ENCODE measurements at places on chromosomes 3 and 15. TPM values are rescaled to one million over a fixed set of nuclear protein-coding genes. Genes with fewer than 3 reads are reported as not detected.

- H3K36me3 ChIP-seq: peaks cover 7% of the 10 kb centered on the region
- H3K4me3 ChIP-seq: no peak overlapping the region
- DNase-seq: no peak
- no peaks in the 10 kb centered on the region for H3K27me3 ChIP-seq
Observed at GRCh38 chr3:56864090-56864489, 62.3 kb upstream of the ARHGEF3 start.

DNA sequence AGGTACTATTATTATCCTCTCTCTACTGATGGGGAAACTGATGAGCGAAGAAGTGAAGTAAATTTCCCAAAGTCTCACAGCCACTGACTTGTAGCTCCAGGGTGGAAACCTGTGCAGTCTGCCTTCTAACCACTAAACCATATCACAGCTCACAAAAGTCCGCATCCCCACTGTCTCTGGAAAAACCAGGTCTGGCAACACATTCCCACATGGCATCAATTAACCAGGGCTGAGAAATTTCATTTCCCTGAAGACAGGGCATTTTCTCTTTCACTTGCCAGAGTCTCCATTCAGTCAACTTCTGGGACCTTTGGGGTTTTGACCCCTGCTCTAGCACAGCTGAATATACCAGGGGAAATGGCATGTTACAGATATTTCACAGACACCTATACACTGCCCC, 26.5 kb downstream of the FBXO40 start:
- DNase-seq: no peak
- H3K27me3 ChIP-seq: peaks cover 6% of the 10 kb centered on the region
- H3K27ac ChIP-seq: no peak overlapping the region
- H3K36me3 ChIP-seq: no peaks in the 10 kb centered on the region

DNA sequence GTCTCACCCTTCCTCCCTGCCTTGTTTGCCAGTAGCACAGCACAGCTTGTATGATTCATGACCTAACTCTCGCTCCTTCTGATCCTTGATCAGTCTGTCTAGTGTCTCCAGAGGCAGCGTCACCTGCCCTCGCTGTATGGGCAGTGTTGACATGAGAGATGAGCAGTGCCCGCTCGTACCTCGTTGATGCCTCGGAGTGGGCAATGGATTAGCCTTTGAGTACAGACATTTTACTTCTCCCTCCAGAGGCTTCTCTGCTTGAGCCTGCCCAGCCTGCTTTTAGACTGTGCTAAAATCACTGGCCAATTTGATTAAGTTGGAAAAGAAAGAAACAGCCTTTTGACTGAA, 569.0 kb downstream of the NTRK3 start:
- H3K4me3 ChIP-seq: no peak overlapping the region
- H3K27me3 ChIP-seq: no peaks in the 10 kb centered on the region
- no peak for DNase-seq
- no peak overlapping the region for H3K27ac ChIP-seq
- H3K36me3 ChIP-seq: no peaks in the 10 kb centered on the region

Gene FANCD2OS
- total RNA-seq: not detected

DNA sequence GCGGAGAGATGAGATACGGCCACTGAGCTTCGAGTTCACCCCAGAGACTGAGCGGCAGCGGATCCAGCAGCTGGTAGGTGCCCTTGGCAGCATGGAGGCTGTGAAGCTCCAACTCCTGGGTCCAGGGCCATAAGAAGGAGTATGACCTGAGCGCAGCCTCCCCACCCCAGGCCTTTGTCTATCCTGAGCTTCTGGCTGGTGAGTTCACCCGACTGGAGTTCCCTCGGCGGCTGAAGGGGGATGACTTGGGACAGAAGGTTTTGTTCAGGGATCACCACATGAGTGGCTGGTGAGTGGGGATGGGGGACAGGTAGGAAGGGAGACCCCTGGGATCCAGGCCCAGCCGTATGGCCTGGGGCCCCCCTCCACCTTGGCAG, 2.6 kb downstream of the PPM1M start:
- H3K27ac ChIP-seq: peak overlapping the region; percentile 91
- H3K27me3 ChIP-seq: no peaks in the 10 kb centered on the region
- peaks cover 74% of the 10 kb centered on the region for H3K4me1 ChIP-seq
- H3K36me3 ChIP-seq: peaks cover 70% of the 10 kb centered on the region

Gene SMC4
- 217 TPM for total RNA-seq

DNA sequence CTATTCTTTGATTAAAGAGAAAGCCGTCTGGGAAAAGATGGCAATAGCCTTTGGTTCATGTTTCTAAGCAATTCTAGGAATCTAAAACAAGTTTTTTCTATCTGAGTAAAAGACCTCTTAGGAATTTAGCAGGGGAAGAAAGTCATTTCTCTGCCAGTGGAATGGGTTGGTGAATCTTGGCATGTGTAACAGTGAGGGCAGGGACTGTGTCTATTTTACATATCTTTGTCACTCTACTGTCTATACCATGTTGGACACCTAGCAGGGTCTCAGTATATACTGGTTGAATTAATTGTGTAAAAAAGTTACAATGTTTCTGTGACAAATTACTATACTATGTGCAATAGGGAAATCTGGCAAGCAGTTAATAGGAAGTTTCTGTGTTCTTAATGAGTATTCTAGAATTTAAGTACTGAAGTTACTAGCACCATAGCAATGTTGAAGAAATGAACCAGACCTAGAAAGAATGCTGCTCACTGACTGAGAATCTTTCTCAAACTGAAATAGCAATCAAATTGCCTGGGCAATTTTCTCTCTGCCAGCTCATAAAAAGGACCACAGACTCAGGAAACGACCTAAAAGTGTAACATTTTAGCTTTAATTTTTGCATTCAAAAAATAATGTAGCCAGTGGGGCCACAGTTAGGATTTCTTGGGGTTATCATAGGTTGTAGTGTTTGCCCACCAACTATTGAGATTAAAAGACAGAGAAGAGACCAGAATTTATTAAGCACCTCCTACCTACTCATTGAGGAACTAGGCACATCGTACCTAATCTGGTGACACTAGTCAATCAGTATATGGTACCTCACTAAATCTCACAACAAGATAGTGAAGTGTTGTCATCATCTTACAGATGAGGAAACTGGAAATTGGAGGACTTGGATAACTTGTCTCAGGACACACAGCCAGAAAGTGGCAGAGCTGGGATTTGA, 56.2 kb upstream of the LEKR1 start:
- no peak overlapping the region for H3K4me3 ChIP-seq
- H3K36me3 ChIP-seq: no peaks in the 10 kb centered on the region
- H3K4me1 ChIP-seq: peaks cover 7% of the 10 kb centered on the region
- no peak for DNase-seq

- peaks cover 23% of the 10 kb centered on the region for H3K27me3 ChIP-seq
- H3K4me3 ChIP-seq: no peak overlapping the region
- H3K4me1 ChIP-seq: peaks cover 8% of the 10 kb centered on the region
- no peaks in the 10 kb centered on the region for H3K36me3 ChIP-seq
- H3K27ac ChIP-seq: no peak overlapping the region
Observed at GRCh38 chr15:66848686-66849392, 146.8 kb downstream of the SMAD6 start.

Gene LINS1
- 49.6 TPM for total RNA-seq

Gene GOLGA8G
- not detected for total RNA-seq

Gene MUC20
- 2.8 TPM for total RNA-seq

Gene NISCH
- total RNA-seq: 73.8 TPM

DNA sequence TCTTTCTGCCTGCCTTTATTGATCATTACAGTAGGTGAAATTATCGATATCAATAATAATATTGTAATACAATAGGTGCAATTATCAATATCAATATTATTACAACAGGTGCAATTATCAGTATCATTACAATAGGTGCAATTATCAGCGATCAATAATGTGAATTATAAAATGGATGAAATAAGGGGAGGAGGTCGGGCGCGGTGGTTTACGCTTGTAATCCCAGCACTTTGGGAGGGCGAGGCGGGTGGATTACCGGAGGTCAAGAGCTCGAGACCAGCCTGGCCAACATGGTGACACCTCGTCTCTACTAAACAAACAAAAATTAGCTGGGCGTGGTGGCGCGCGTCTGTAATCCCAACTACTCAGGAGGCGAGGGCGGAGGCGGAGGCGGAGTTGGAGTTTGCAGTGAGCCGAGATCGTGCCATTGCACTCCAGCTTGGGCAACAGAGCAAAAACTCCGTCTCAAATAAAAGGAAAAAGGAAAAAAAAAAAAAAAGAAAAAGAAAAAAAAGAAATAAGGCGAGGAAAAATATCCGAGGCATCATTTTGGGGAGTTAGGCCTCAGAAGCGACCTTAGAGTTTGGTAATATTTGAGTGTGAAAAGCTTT, 611 bp upstream of the BNIP2 start:
- H3K36me3 ChIP-seq: peaks cover 25% of the 10 kb centered on the region
- H3K4me1 ChIP-seq: peaks cover 40% of the 10 kb centered on the region
- H3K27ac ChIP-seq: peak overlapping the region; percentile 96
- DNase-seq: peak; percentile 82

DNA sequence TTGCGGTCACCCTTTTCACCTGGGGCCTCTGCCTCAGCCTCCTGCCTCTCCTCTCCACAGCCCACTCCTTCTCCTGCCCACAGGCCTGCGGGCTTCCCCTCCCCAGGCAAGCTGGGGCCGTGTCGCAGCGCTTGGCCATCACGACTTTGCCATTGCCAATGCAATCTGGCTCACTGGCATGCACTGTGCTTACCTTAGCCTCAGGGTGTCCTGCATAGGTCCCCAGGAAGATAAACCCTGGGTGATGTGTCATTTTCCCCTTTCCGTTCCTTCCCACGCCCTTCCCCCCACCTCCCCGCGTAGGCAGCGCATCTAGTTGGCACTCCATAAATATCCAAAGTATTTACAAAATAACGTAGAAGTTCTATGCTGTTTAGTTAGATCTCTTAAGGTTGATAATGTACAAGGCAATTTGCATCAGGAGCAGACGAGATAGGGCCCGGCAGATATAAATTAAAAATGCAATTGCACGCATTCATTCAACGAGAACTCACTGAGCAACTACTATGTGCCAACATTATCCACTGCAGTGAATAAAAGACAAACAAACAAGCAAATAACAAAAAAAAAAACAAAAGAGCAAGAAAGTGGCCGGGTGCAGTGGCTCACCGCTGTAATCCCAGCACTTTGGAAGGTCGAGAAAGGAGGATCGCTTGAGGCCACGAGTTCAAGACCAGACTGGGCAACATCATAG, 973 bp upstream of the COPG1 start:
- H3K4me3 ChIP-seq: peak overlapping the region; percentile 86
- H3K27me3 ChIP-seq: no peaks in the 10 kb centered on the region
- peaks cover 44% of the 10 kb centered on the region for H3K36me3 ChIP-seq
- peak overlapping the region; percentile 92 for H3K27ac ChIP-seq
- no peak for DNase-seq

GRCh38 chr3:127608362-127608718, 10.1 kb downstream of the MCM2 start:
- H3K27me3 ChIP-seq: no peaks in the 10 kb centered on the region
- no peak overlapping the region for H3K4me3 ChIP-seq
- H3K4me1 ChIP-seq: peaks cover 18% of the 10 kb centered on the region
- no peak overlapping the region for H3K27ac ChIP-seq

DNA sequence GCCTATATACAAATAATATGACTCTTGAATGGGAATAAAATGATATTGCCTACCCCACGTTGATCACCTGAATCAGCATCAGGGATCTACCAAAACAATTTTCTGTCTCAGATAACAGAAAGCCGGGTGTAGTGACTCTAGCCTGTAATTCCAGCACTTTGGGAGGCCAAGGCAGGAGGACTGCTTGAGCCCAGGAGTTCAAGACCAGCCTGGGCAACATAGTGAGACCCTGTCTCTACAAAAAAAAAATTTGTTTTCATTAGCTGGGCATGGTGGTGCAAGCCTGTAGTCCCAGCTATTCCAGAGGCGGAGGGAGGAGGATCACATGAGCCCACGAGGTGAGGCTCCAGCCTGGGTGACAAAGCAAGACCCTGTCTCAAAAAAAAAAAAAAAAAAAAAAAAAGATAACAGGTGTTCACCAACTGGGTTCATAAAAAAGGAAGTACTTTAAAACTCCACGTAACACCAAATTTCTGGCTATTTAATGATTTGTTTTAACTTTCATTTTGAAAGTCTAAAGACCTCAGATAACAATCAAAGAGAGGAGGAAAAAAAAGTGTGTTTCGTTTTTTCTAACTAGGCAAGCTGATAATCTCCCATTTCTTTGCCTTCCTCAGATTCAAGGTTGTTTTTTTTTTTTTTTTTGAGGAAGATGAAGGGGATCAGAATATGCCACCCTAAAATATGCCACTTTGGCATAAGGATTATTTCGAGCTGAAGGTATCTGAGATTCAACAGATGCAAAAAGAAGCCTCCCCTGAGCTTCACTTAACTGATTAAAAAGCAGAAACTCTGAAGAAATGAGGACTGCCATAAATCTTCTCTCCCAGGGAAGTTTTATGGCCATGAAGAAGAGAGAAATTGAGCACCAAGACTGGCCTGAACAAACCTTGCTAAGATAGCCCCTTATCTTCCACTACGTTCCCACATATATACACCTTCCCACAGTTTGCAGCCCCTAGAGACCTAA, 44.1 kb downstream of the TRANK1 start:
- no peak overlapping the region for H3K4me3 ChIP-seq
- peaks cover 81% of the 10 kb centered on the region for H3K36me3 ChIP-seq
- no peak for DNase-seq
- H3K4me1 ChIP-seq: peaks cover 47% of the 10 kb centered on the region
- no peaks in the 10 kb centered on the region for H3K27me3 ChIP-seq
- peak overlapping the region; percentile 18 for H3K27ac ChIP-seq

GRCh38 chr3:15113471-15113870, 14.5 kb upstream of the RBSN start:
- H3K4me3 ChIP-seq: no peak overlapping the region
- no peak overlapping the region for H3K27ac ChIP-seq
- H3K27me3 ChIP-seq: peaks cover 3% of the 10 kb centered on the region
- peaks cover 2% of the 10 kb centered on the region for H3K4me1 ChIP-seq

Gene SHC4
- 2.8 TPM for total RNA-seq

DNA sequence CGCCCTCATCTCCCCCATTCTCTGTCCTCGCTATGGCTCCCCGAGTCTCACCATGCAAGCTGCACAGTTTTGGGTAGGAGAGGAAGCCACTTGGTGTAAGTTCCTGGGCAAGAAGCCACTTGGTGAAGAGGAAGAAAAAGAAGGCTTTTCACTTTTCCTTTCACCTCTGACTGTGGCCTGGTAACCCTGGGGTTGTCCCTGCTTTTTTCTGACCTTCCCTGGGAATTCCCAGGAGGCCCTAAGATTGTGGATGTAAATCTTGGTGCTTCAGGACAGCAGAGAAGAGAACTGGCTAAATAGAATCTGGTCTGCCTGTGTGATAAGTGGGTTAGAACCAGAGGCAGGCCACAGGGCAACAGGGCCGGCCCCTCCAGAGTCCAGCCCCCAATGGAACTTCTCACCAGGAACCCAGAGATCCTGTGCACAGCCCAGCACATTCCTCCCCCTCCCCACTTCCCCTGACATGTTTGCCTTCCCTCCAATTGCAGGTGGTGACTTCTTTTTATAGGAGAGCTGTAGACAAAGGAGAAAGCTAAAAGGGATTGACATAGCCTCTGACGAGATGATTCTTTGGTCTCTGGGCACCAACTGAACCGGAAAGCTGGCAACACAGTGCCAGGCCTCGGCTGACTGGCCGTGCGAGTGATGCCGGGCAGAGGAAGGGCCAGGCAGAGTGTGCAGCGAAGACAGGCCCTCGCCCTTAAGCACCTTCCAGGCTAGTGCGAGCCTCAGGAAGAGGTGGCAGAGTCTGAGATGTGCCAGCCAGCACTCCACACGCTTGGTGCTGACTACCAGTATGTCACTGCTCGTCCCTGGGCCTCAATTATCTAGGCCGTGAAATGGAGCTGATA, 19.4 kb upstream of the SKOR1 start:
- no peak for DNase-seq
- no peaks in the 10 kb centered on the region for H3K27me3 ChIP-seq
- no peaks in the 10 kb centered on the region for H3K4me1 ChIP-seq
- no peak overlapping the region for H3K27ac ChIP-seq

Gene GABRR3
- total RNA-seq: not detected

- H3K27me3 ChIP-seq: no peaks in the 10 kb centered on the region
- no peak for DNase-seq
- no peaks in the 10 kb centered on the region for H3K4me1 ChIP-seq
Observed at GRCh38 chr3:4531478-4532025, 38.4 kb downstream of the ITPR1 start.

Gene ALDH1L1
- total RNA-seq: not detected

Measured in activated CD4-positive, alpha-beta memory T cell treated with anti-CD3 and anti-CD28 coated beads, Interleukin-2, amount 10 ng/mL, durations not matched to agents 7 days and 5 days (primary cell).